Right atrium auricular region (tissue), 2 donors: ENCODE measurements at places on chromosomes 3 and 15. TPM values are rescaled to one million over a fixed set of nuclear protein-coding genes. Genes with fewer than 3 reads are reported as not detected.

GRCh38 chr15:63362196-63362595 lies 19.4 kb downstream of the CA12 start:
- no peak for DNase-seq

The SAMD7 gene
- not detected for total RNA-seq

GRCh38 chr15:74340150-74340549 lies 27.3 kb downstream of the CYP11A1 start:
- no peak for DNase-seq

GRCh38 chr3:72174890-72175289 lies 389.9 kb upstream of the PROK2 start:
- no peak for DNase-seq

The SLC9C1 gene
- total RNA-seq, result 0.35 TPM

The ECE2 gene
- 1.6 TPM for total RNA-seq

DNA sequence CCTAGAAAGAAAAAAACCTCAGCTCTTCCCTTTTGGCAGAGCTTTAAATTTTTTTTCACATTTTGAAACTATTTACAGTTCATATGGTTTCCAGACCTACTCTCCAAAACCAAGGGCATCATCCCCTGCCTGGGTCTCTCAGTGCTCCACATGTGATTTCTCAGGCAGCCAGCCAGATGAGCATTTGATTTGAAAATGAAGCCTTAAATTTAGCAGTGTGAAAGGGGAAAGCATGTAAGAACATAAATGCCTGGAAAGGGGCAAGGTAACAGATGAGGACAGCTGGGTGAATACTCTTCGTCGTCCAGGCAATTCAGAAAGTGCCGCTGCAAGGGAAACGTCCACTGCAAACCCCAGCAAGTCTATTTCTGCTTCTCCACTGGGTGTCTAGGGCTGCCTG lies 94.8 kb downstream of the ATP8B4 start:
- DNase-seq, result no peak

DNA sequence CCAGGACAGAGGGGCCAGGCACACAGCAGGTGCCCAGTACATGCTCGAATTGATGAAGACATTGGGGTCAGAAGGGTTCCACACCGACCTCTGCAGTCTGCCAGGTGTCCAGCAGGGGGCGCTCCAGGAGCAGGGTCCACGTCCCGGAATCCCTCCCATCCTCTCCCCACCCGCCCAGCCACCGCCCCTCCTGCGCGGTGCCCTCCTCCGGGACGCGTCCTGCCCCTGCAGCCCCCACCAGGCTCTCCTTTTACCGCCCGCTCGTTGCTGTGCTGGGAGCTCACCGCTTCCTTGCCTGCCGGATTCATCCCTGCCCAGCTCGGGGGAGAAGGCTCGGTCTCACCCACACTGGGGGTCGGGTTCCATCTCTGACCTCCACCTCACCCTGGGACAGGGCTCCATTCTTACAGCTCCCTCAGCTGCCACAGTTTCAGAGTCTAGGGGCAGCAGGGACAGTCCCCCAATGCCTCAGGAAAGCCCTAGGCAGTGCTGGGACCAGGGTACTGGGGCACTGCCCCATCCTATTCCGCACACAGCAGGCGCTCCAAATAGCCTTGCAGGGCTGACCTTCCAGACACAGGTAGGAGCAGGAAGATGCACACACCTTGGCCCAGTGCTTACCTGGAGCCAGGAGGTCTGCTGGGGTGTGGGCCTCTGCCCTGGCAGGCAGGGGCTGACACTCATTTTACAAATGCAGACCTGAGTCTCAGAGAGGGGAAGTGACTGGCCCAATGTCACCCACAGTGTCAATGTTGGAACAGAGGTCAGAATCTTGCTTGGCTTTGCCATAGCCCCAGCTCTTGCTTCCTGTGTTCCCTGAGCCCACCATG lies 31.0 kb downstream of the GRIP2 start:
- DNase-seq, result no peak

DNA sequence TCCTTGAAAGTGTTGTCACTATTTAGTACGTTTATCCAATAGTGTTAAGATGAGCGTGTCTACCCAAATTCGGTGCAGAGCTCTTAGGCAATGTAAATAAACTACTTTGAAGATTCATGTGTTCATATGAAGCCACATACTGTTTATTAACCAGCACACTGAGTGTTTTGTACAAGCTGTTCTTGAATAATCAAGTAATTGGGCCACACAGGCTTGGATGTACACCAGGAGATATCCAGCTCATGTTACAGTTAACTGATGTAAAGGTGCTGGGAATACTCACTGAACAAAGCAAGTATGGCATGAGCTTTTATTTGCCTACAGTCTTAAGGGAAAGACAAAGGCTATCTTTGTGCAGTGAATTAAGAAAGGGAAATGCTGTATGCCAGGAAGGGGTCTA lies 632 bp upstream of the DHX36 start:
- no peak for DNase-seq

DNA sequence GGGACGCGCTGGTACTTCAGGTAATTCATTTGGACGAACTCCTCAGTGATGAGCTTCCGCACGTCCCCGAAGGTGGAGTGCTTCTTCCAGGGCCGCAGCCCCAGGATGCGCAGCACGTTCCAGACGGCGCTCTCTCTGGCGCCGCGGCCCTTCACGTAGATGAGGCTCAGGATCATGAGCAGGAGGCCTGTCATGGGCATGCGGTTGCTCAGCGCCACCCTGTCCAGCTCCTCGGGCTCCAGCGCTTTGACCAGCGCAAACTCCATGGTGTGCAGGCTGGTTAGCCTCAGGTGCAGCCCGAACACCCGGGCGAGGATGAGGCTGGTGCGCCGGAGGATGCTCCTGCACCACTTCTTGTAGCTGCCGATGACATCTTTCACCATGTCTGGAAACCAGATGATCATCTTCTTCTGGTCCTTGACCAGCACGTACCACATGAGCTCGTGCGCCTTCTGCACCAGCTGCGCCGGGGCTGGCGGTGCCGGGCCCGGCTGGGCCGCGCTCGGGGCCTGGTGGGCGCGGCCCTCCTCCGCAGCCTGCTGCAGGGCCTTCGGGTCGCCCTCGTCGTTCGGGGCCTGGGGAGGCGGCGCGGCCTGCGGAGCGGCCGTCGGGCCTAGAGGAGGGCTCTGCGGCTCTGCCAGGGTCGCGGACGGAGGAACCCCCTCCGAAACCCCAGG lies 501 bp downstream of the NDN start:
- DNase-seq, result no peak

DNA sequence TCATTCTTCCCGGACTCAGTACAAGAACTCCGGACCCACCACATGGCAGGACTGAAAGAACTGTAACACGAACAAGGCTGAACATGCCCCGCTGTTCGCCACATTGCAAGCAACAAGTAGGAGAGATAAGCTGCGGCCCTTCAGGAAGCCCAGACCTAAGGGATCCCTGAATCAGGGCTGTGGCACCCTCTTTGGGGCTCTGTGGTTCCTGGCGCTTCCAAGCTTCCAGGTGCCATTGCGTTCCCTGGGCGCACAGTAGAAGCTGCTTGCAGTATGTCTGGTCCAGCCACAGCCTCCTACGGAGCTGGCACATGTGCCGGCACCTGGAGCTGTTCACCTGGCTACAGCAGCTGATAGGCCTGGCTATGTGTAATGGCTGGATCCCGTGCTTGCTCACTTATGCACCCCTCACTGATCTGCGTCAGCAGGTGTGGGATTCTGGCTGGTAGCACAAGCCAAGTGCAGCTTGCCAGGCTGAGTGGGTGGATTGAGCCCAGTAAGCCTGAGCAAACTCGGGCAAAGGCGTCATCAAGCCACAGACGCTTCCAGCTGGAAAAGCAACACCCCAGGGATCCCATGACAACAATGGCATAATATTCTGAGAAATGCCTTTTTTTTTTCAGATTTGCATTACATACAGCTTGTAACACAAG lies 748.6 kb upstream of the GBE1 start:
- DNase-seq, result no peak

The PCSK6 gene
- total RNA-seq, result 19.9 TPM

The NDN gene
- 51.6 TPM for total RNA-seq

The CCDC13 gene
- 0.35 TPM for total RNA-seq

The LSMEM2 gene
- 9.0 TPM for total RNA-seq

DNA sequence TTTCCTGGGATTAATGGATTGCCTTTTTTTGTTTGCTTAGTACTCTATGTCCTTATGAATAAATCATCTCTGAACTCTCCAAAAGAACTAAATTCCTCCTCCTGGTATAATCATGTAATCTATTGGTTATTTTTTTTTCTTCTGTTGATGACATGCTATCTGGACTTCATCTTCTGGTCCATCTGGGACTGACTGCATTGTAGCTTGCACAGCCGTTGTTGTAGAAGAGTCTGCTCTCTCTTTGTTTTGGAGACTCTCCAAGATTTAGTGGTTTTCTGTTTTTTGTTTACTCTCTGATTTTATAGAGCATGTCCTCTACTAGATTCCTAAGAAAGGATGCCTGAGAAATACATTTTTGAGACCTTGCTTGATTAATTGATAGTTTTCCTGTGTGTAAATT lies 19.1 kb downstream of the IREB2 start:
- no peak for DNase-seq

- DNase-seq, result no peak
Measured at GRCh38 chr3:80676866-80677265, 909.1 kb upstream of the ROBO1 start.

The GOLGA8K gene
- not detected for total RNA-seq

DNA sequence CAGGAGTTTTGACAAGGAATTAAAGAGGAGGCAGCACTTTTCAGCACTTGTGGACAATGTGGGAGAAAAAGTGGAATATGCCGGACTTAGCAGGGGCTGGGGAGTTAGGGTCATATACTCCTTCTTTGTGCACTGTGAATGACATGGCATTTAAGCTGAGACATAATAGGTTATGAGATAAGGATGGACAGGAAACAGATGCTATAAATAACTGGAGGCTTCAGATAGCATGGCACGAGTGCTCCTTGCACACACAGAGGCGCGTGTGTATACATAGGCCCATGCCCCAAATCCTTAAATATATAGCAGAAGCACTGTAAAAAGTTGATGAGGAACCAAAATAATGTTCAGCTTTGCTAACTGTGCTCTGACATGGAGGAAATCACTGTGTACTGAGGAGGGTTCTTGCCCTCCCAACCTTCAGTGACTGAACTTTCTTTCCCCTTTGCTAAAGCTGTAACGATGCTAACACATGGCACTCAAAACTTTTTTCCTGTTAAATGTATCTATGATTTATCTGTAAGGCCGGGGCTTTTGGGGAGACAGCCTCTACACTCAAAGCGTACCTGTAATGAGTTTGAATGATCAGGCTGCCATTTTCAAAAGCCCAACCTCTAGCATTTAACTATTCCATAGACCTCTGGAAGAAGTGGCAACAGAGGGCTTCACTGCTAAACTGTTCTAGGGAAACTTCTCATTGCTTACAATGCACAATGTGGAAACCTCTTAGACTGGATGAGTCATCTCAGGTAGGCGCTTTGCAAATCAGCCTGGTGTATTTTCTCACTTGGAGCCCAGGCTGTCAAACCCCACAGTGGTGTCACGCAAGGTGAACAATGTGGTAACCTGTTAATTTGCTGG lies 784.6 kb downstream of the NR2F2 start:
- no peak for DNase-seq

- no peak for DNase-seq
Measured at GRCh38 chr3:8767256-8767666, 2.2 kb downstream of the OXTR start.

- no peak for DNase-seq
Measured at GRCh38 chr15:28931828-28932227, 46.1 kb downstream of the APBA2 start.

DNA sequence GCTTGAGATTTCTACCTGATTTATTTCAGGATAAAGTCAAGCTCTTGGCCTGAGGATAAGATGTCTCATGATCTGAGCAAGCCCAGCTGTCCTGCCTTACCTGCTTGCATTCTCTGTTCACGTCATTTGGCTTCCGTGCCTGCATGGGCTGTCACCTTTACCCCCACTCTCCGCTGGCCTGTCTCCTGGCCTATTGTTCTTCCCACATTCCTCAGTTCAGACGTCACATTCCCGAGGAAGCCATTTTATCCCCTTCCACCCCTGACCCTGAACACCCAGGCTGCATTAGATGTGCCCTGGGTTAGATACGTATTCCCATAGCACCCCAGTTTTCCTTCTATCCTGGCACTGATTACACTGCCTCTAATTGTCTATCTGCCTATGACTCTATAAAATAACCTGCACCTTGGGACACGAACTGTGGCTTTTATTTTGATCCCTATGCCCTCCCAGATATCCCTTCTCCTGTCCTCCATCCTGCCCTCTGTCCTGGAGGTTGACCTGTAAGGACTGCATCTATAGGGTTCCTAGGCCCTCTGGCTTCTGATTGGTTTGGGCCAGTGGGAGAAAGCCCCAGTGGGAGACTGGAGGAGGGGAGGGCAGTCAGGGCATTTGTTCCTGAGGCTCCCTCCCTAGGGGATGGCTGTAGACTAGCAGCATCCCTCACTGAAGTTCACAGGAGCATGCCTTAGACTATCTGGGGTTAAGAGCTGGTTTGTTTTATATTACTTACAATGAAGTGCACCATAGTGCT lies 19.2 kb upstream of the UBE2Q2 start:
- no peak for DNase-seq

The ADGRG7 gene
- not detected for total RNA-seq

- no peak for DNase-seq
Measured at GRCh38 chr15:81157195-81157938, 23.3 kb downstream of the CFAP161 start.

DNA sequence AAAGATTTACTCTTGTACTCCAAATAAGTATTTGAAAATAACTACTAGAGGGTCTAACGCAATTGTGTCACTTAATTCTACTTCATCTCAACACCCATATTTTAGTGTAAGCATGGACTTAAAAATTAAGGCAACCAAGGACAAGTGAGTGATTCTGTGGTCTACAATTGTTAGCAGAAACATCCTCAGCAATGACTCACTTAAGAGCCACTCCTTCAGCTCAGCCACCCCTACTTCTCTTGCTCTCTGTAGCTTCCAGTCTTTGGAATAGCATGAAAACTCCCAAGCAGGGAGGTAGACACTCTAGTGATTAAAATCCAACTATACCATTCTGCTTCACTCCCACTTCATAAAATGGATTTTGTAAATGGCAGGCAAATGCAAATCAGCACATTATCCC lies 116.0 kb upstream of the LRRN1 start:
- DNase-seq, result no peak

DNA sequence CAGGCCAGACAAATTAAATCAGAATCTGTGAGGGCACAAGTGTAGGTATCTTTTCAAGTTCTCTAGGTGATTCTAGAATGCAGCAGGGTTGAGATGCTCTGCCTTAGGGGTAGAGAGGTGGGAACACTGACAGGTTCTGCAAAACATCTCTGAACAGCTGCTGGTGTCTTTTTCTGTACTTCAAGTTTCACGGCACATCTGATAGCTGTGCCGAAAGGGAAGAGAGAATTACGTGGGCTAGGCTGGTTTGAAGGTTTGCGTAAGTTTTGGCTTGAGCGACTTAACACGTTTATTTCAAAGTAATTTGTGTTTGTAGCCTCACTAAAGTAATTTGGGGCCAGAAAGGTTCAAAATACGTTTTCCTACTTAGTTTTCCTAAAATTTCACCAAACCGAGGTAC lies 22.5 kb downstream of the PXK start:
- DNase-seq, result no peak

DNA sequence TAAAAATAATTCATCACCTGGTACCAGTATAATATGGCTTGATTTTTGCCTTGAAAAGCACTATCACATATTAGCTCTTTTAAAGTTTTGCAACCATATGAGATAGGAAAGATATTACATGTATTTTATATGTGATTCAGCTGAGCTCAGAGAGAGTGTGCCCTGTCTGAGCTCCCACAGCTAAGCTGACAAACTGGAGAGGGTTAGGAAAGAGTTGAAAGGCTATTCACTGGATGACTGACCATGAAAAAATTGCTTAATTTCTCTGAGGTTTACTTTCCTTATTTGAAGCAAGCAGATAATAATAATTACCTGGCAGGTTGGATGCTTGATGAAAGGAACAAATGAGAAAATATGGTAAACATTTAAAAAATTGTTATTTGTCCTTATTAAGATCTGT lies 97.4 kb upstream of the CCDC80 start:
- DNase-seq, result no peak
